ENCODE measurements at places on chromosomes 6 and 20. TPM values are rescaled to one million over a fixed set of nuclear protein-coding genes. Genes with fewer than 3 reads are reported as not detected.

DNA sequence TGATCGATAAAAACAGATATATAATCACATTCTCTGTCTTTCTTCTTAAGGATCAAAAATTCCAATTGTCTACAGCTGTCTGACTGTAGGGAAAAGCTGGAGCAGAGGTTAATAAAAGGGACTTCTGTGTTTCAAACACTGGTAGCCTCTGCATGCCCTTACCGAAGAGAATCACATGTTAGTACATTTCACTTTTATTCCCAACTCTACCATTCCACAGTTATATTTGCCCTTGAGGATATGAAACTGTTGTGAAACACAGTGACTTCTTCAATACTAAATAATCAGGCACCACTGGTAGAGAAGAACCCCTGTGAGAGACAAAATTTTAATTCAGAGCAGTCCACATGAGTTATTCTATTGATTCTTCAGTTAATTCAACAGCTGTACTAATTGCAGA lies 1187.3 kb upstream of the CITED2 start:
- H3K4me1 ChIP-seq, result peaks cover 9% of the 10 kb centered on the region
- no peaks in the 10 kb centered on the region for H3K27me3 ChIP-seq
- no peak overlapping the region for H3K4me3 ChIP-seq
- DNase-seq, result no peak

DNA sequence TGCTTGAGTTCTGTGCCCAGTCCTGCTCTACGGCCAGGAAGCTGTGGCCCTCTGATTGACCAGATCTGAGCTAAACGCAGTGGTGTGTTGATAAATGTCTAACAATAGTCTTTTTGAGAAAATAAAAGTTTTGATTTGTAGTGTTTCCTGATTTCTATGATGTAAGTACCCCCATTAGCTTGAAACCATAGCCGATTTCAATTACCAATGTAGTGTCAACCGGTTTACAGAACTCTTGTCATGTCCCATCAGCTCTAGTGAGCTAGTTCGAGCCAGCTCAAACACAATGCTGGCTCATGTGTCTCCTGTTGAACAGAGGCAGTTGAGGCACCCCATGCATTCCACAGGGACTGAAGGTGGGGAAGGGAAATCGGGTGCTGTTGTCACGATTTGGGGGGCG lies 56.7 kb upstream of the ZMYND8 start:
- H3K36me3 ChIP-seq, result no peaks in the 10 kb centered on the region
- H3K4me3 ChIP-seq, result no peak overlapping the region
- H3K27me3 ChIP-seq, result no peaks in the 10 kb centered on the region
- H3K27ac ChIP-seq, result no peak overlapping the region
- no peak for DNase-seq

- peak; percentile 88 for DNase-seq
- H3K36me3 ChIP-seq, result no peaks in the 10 kb centered on the region
- peaks cover 8% of the 10 kb centered on the region for H3K4me1 ChIP-seq
- no peak overlapping the region for H3K27ac ChIP-seq
- no peak overlapping the region for H3K4me3 ChIP-seq
These were observed 98.1 kb downstream of the DNAH8 start for GRCh38 chr6:38813041-38813823.

DNA sequence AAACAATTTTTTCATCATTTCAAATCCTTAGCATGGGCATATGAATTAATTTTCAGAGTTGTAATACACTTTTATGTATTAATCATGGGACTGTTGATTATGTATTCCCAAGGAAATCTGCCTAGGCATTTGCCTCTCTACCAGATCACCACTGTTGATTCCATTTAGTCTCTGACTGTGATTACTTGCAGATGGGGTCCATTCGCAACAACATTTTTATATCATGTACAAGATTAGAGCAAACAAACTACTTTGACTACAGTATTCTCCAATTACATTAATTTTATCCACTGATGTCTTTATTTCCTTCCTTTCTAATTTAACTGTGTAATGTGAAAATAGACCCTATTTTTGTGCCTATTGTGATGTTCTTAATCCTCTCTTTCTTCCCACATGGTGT lies 831.4 kb upstream of the SLC35B3 start:
- H3K36me3 ChIP-seq, result no peaks in the 10 kb centered on the region
- no peak for DNase-seq
- no peaks in the 10 kb centered on the region for H3K4me1 ChIP-seq
- no peaks in the 10 kb centered on the region for H3K27me3 ChIP-seq
- no peak overlapping the region for H3K27ac ChIP-seq

GRCh38 chr20:55567826-55568225 lies 437.5 kb downstream of the CBLN4 start:
- no peak overlapping the region for H3K4me3 ChIP-seq
- H3K4me1 ChIP-seq, result no peaks in the 10 kb centered on the region
- DNase-seq, result no peak
- no peak overlapping the region for H3K27ac ChIP-seq
- H3K27me3 ChIP-seq, result no peaks in the 10 kb centered on the region
- H3K36me3 ChIP-seq, result no peaks in the 10 kb centered on the region

DNA sequence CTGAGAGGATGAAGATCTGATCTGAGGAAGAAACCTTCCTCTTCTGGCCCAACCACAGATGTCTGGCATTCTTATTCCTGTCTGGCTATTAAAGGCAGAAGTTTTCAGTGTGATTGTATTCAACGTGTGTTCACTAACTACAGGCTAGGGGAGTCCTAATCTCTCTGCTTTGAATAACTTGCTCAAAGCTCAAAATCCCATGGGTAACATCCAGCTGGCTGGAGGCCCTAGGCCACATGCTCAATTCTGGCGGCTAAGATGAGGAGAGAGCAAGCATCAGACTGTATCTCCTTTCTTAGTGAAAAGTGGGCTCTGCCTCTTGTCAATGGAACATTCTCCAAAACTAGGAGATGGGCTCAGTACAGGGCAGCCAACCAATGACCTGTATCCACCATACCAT lies 478.0 kb downstream of the KIF16B start:
- no peak for DNase-seq
- H3K27ac ChIP-seq, result no peak overlapping the region
- no peaks in the 10 kb centered on the region for H3K27me3 ChIP-seq
- no peak overlapping the region for H3K4me3 ChIP-seq
- no peaks in the 10 kb centered on the region for H3K36me3 ChIP-seq

DNA sequence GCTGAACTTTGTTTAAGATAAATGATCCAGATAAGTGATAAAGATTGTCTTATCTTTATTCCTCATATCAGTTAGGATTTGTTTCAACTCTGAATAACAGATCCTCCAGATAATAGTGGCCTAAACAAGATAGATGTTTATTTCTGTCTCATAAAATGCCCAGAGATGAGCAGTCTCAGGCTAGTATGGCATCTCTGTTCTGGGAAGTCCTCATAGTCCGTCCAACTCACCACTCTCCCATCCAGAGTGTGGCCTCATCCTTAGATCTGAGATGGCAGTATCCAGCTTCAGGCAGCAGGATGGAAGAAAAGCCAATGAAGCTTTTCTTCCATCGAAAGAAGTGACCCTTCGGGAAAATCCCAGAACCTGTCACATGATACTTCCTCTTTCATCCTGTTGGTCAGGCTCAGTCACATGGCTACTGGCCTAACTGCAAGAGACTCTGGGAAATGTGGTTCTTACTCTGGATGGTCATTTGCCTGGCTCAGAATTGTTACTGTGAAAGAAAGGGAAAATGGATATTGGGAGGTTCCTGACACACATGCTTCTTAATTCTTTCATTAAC lies 29.4 kb upstream of the TAGAP start:
- no peaks in the 10 kb centered on the region for H3K27me3 ChIP-seq
- peak; percentile 35 for DNase-seq
- H3K4me3 ChIP-seq, result no peak overlapping the region
- no peak overlapping the region for H3K27ac ChIP-seq
- no peaks in the 10 kb centered on the region for H3K4me1 ChIP-seq

The VNN1 gene
- polyA plus RNA-seq, result not detected

The PTK6 gene
- polyA plus RNA-seq, result not detected

DNA sequence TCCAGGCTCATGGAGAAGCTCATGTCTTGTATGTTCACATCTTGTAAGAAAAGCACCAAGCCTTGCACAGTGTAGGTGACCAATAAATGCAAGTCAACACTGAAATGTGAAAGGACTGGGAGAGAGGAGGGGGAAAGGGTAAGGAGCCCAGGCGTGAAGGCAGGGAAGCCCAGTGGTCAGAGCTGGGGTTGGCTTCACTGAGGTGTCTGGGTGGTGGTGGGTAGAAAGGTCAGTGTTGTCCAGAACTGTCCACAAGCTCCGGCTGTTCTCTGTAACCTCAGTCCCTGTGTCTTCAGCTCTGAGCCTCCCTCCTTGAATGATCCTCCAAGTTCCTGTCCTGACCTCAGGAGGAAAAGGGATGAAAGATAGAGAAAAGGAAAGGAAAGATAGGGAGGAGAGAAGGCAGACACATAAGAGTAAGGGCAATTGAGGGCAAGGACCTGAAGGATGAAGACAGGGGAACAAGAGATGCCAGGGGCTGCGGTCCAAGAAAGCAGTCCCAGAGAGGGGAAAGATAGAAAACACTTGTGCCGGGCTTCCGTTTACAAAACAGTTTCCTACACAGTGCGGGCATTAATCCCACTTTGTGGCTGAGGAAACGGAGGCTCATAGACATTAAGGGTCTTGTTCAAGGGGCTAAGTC lies 2.4 kb upstream of the TNXB start:
- H3K4me3 ChIP-seq, result no peak overlapping the region
- peaks cover 17% of the 10 kb centered on the region for H3K27me3 ChIP-seq
- no peak for DNase-seq
- peaks cover 18% of the 10 kb centered on the region for H3K36me3 ChIP-seq

DNA sequence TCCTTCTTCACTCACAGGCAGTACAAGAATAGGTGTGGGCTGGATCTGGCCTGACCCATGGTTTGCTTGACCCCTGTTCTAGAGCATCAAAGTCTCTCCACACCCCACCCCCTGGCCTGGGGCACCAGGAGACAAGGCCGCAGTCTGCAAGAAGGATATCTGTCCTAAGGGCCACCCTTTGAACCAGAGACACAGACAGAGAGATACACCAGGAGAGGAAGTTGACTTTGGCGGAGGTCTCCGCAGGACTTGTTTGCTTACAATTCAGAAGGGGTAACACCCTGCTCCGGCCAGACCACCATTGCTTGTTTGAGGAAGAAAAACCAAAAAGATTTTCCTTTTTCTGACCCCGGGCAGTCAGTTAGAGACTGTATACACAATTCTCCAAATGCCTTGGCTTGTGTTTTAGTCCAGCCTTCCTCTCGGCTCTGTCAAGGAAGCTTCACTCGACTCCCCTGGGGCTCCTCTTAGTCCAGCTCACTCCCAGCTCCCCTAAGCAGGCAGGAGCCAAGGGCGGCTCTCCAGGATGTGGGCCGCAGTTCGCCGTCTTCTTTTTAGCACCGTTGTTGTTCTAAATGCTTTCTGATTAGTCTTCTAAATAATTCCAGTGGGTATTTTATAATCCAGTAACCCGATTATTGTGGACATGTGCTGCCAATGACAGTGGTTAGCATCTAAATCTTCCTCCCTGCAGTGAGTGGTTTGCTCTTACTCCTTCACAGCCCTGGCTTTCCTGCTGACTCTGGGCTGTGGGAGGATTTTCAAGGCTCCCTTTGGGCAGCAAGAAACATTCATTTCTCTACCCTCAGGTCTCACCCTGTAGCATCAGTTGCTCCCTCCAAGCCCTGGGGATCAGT lies 58.6 kb upstream of the MRPS10 start:
- peaks cover 13% of the 10 kb centered on the region for H3K4me1 ChIP-seq
- H3K4me3 ChIP-seq, result no peak overlapping the region
- H3K27me3 ChIP-seq, result no peaks in the 10 kb centered on the region
- DNase-seq, result no peak
- H3K27ac ChIP-seq, result no peak overlapping the region

DNA sequence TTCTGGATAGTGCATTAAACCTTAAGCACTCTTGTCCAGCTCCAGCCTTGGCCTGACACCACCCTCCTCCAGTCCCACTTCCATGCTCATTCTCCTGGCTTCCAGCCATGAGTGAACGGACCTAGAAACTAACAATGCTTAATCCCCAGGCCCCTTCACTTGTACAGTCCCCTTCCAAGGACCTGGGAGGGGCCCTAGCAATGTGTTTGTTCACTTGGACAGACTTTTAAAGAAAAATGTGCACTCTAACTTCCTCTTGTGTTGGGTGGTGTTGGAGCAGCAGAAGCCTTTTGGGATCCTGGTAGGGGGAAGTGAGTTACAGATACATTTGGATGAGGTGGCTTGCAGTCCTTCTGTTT lies 48.9 kb upstream of the CCN6 start:
- H3K4me3 ChIP-seq, result no peak overlapping the region
- no peaks in the 10 kb centered on the region for H3K27me3 ChIP-seq
- H3K36me3 ChIP-seq, result no peaks in the 10 kb centered on the region
- H3K27ac ChIP-seq, result no peak overlapping the region
- H3K4me1 ChIP-seq, result peaks cover 7% of the 10 kb centered on the region
- DNase-seq, result no peak

DNA sequence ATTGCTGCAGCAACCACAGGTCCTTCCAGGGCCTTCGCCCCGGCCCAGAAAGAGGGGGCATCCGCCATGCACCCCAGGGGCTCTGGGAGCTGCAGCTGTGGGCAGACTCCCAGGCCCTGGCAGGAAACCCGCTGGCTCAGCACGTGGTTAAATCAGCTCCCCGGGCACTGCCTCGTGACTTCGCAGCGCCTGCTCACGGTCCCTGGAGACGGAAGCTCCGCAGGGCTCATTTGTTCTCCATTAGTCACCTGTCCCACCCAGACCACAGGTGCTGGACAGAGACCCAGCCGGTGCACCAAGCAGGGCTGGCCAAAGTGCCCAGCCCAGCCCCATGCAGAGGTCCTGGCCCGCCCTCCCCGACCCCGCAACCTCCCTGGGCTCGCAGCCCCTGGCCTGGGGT lies 14.7 kb downstream of the KCNQ2 start:
- H3K36me3 ChIP-seq, result no peaks in the 10 kb centered on the region
- no peak for DNase-seq

- DNase-seq, result no peak
- no peaks in the 10 kb centered on the region for H3K4me1 ChIP-seq
- no peak overlapping the region for H3K4me3 ChIP-seq
- H3K27me3 ChIP-seq, result no peaks in the 10 kb centered on the region
- H3K36me3 ChIP-seq, result no peaks in the 10 kb centered on the region
These were observed 26.3 kb upstream of the FOXQ1 start for GRCh38 chr6:1285556-1285955.

DNA sequence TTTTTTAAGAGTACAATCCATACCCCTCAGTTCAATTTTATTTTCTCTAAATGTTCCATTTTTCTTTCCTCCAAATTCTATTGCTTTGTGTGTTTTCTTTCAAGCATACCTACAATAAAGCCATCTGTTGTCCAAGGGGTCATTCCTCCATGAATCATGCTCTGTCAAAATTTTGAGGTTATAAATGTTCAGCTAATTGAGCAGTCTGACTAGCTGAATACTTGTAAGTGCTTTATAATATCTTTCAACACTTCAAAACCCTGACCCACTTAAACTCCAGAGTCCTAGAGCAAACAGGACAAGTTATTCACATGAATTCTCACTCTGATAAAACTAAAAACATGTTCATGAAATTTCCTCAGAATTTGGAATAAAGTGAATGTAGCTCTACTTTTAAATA lies 33.4 kb upstream of the EYA4 start:
- H3K27ac ChIP-seq, result no peak overlapping the region
- no peaks in the 10 kb centered on the region for H3K27me3 ChIP-seq
- H3K36me3 ChIP-seq, result no peaks in the 10 kb centered on the region
- DNase-seq, result no peak
- H3K4me1 ChIP-seq, result no peaks in the 10 kb centered on the region

Data from endothelial cell of umbilical vein (primary cell).